Islet precursor cell (in vitro differentiated cells): ENCODE measurements at places on chromosomes 13 and 19.

- no peak for DNase-seq
Measured at GRCh38 chr13:75196147-75196837, 285.7 kb downstream of the TBC1D4 start.

DNA sequence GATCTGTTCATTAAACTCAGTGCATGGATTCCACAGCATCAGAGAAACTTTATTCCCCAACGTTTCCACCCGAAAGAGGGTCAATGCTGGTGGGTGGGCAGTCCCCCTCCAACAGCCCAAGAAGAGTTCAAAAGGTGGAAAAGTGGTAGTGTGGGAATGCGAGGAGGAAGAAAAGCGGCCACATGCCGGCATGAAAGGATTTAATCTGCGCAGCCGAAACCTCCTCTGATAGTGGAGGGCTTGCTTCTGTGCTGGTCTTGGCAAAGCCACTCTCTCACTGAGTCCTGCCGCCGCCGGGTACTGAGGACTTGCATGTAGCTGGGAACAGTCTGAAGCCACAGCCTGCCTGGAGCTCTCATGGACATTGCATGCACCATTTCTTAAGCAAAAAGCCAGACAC is 136.2 kb upstream of the ZNF536 start:
- no peak for DNase-seq

DNA sequence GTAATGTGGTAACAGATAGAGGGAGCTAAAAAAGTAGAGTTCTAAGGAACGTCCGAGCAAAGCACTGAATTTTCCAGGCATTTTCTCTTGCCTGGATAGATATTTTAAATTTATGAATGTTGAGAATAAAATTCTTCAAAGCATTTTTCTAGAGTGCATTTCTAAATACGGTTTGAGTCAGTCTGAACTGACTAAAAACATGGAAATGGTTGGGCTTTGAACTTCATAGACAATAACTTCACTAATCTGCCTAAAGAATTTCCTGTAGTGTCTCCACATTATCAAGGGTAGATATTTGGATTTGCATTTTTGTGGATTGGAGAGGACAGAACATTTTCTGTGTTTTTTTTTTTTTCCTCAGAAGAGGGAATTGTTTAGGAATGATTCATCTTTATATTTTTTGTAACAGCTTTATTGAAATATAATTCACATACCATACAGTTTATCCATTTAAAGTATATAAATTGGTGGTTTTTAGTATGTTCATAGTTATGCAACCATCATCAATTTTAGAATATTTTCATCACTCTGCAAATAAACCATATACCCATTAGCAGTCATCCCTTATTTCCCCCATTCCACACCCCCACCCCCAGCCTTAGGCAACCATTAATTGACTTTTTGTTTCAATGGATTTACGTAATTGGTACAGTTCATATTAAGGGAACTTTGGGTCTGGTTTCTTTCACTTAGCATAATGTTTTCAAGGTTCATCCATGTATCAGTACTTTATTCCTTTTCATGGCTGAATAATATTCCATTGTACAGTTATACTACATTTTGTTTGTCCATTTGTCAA is 20.7 kb downstream of the GARRE1 start:
- DNase-seq, result no peak

GRCh38 chr19:3282155-3282554 is 57.7 kb downstream of the CELF5 start:
- DNase-seq, result no peak

GRCh38 chr13:37869756-37870488 is at the start of gene TRPC4:
TSS of gene TRPC4 (minus strand) at chr13:37869772. CDS start at chr13:37783333, 86,439 bp downstream.
- peak; percentile 86 for DNase-seq

DNA sequence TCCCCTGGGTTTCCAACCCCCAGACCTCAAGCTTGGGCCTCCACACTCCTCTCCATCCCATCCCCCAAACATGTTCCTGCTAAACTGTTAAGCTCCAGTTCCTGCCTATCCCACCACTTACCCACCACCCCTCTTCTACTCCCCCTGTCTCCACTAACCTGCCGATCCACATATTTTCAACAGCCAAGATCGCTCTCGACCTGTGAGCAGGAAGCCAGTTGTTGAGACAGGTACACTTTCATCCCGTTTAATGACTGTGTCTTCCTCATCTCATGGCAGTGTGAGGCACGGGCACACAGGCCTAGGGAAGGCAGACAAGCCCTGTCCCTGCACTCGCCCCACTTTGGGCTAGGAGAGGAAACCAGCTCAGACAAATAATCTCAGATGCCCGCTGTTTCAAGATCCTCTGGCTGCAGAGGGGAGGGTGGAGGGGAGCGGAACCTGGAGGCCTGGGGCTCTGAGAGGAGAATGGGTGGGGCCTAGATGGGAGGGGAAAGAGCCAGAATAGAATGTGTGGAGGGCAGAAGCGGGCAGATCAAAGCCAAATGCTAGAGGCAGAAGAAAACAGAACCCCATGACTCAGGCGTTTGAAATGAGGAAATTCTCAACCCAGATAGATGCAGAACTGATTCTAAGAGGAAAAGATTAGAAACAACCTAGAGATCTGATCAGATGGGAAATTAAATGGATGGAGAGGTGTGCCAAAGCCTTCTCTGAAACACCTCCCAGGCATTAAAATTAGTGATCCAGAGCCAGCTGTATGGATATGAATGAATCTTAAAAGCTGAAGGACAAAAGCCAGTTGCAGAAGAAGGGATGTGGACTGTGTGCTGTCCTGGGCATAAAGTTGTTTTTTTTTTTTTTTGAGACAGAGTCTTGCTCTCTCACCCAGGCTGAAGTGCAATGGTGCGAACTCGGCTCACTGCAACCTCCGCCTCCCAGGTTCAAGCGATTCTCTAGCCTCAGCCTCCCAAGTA is 16.9 kb upstream of the CYP2S1 start:
- peak; percentile 99 for DNase-seq

DNA sequence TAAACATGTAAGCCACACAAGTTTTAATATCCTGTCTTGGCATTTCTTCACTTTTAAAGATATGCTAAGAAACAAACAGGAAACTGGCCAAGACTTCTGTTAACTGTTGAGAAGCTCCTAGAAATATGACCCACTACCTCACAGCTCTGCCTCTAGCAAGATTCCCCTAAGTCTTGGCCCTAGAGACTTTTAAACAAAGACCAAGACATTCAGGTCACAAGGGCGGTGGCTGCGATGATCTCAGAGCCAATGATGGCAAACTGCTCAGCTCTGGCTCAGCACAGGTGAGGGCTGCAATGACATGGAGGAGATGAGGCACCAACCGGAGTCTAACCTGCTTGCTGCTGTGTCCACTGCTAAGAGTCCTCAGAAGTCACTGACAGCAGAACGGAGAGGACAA is 114.8 kb downstream of the SUCLA2 start:
- DNase-seq, result no peak

DNA sequence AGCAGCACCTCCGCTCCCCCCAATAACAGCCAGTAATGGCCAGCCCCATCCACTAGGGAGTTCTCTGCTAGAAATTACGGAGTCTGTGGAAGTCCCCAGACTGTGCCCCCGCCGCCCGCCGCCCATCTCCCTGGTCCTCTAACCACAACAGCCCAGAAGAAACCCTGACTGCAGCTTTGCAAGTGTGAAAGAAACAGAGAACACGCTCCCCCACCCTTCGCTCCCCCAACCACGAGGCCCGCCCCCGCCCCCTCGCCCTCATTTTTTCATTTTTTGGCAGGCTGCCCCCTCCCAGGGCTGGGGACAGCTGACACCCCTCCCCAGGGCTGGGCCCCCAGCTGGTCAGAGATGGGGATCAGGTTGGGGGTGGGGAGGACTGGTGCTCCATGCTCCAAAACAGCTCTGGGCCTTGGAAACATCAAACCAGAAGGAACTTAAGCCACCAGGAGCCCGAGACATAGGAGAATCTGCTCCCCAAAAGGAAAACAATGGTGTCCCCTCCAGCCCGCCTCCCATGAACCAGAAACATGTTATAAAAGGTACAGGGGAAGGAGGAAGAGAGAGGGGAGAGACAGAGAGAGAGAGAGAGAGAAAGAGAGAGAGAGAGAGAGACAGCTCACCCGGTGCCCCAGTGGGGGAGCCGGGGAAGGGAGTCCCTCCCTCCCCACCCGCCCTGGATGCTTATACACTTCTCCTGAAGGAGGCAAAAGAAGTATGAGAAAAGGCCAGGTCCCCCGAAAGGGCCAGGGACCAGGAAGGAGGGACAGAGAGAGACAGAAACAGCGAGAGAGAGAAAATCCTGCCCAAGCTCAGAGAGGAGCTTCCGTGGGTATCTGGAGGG is 29.8 kb upstream of the ASF1B start:
- no peak for DNase-seq

GRCh38 chr13:84951128-84951527 is 848.1 kb downstream of the SLITRK6 start:
- DNase-seq, result no peak

DNA sequence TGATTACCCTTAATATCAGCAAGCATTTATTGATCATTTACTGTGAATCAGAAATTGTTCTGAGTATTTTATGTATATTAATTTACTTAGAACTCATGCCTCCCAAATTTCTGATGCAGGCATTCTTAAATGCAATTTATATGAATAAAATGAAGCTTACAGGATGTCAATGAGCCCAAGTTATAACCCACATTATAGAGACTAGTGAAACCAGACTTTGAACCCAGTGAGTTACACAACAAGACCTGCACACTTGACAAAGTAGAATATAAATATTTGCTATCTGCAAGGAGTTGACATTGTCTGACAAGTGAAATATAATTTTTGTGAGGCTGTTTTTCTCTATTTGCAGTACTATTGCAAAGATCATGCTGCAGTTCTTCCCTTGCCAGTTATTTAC is 656.0 kb downstream of the GPC5 start:
- no peak for DNase-seq

GRCh38 chr13:101916775-101917474 is 464.4 kb downstream of the ITGBL1 start:
- peak; percentile 54 for DNase-seq

DNA sequence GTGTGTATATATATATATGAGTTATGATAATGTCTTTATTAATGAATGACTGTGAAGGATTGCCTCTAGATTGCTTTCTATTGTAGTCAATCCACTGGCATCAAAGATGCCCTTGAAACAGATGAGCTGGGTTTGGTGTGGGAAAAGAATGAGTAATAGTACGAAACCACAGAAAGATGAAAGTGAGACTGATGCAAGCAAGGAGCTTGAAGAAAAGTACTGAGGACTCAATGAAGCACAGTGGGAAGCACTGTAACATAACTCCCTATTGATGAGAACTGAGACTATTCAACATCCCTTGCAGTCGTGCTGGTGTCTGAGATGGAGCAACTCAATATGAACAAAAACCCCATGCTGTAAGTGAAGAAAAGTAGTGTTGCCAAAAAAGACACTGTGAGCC is 1794.2 kb downstream of the SLITRK5 start:
- DNase-seq, result no peak

DNA sequence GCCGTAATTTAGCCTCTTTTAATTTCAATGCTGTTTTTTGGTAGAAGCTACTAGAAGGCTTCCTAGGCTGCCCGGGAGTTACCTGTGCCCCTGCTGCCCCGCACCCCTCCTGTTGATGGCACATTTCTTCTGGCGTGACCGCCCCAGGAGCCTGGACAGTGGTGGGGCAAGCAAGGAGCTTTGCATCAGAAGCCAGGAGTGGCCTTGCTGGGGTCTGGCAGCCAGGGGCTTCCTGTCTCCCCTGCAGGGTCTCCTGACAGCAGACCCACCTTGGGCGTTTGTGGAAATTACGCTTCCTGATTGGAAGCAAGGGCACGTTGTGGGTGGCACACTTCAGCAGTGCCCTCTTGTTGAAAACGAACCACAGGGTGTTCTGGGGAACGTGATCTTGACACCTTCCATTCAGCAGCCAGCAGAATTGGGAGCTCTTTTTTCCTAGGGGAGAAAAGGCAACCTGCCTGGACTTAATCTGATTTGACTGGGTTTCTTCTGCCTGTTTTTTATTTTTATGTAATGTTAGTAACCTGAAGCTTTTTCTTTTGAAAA is 90.0 kb upstream of the TEX29 start:
- DNase-seq, result peak; percentile 23

DNA sequence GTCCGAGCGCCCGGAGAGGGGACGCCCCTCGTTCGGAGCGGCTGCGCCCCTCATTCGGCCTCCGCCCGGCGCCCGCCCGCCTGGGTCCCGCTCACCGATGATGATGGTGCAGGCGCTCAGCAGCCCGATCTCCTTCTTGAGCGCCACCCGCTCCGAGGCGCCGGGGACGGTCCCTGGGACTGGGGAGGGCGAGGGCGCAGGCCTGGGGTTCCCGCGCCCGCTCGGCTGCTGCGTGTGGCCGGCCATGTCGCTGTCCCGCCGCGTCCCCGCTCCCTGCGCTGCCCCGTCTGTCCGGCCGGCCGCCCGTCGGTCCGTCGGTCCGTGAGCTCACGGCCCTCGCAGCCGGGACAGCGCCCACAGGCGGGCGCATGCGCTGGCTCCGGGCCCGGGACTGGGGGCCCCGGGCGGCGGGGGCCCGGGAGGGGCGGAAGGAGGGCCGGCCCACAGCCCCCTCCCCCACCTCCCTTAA is at the start of gene SLC7A10:
Gene SLC7A10 (minus strand): TSS at position 393 of the 469 bp plus-strand sequence. CDS start 147 bp downstream, at position 246.
- DNase-seq, result no peak

- DNase-seq, result no peak
Measured at GRCh38 chr19:6568010-6568526, 22.9 kb downstream of the CD70 start.

DNA sequence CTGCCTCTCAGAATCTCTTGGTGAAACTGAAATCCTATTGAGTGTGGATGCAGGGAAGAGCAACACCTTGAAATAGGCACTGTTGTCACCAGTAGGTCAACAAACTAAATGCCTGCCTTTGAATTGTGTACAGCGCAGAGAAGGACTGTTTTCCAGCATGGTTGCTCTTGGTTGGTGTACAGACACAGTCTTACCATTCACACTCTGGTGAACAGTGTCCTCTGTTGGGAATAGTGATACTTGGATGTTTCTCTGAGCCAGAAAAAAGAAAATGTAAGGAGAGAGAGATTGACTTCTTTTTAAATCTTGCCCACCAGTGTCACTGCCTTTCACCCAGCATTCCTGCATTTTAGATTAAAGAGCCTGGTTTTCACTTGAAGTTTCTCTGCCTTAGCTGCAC is 179.7 kb downstream of the STK24 start:
- DNase-seq, result no peak

- no peak for DNase-seq
Measured at GRCh38 chr13:28563609-28564008, 68.7 kb upstream of the FLT1 start.

- no peak for DNase-seq
Measured at GRCh38 chr13:97716746-97717145, 236.7 kb upstream of the IPO5 start.
